ENCODE measurements at places on chromosomes 1 and 21.

GRCh38 chr1:12251442-12251841, 21.6 kb downstream of the VPS13D start:
- DNase-seq: no peak

DNA sequence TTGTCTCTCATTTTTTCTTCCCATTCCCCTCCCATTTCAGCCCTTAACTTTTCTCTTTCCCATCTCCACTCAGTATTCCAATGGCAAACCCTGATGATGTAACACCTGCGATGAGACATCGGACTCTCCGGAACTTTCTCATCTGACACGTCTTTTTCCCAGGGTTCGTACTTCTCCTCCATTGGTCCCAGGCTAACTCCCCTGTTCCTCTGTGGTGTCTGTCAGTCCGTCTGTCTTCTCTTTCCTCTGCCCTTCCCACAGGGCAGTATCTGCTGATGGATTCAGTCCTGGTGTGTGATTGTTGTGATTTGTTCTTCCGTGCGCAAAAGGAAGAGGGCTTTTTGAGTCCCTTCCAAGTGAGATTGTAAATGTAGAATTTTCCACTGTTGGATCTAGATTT, 27.7 kb downstream of the VANGL2 start:
- no peak for DNase-seq

DNA sequence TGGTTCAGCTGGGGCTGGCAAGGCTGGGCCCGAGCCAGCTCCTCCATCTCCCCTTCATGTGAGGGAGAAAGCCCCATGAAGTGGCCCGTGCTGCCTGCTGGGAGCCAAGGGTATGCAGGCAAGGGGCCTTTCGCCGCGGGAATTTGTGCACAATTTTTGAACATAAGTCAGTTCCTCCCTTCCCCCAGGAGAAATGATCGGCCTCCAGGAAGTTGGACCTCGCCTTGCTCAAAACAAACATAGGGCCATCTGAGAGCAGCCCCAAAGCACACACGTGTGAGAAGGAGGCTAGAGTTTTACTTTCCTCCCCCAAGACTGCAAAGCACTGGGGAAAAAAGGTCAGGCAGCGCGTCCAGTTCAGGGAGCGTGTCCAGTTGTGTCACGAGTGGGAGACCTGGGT, 64.7 kb downstream of the PRDM16 start:
- no peak for DNase-seq

DNA sequence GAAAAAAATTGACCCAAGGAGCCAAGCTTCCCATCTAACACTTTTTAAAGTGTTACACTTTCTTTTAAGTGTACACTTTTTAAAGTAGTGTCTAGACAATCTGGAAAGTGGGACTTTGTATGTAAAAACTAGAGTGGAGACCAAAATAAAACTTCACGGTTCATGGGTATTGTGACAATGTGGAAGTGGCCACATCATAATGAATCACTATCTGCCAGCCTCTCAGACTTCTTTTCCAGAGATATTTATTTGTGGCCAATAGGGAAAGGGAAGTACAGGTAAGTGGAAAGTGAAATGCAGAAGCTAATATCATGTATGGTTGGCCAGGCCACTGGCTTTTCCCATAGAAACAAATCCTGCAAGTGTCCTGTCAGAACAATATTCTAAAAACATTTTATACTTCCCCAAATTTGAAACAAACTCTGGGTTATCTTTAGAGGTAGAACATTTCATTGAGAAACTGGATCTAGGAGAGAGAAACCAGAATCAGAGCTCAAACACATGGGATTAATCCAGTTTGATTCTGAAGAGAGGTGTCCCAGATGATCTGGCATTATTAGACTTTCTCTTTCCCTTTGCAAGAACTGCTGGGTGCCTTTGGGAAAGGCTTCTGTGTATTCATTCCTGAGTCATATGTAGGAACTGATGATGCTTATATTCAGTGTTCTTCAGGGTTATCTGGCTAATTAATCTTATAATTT, 2.0 kb downstream of the TNFSF18 start:
- DNase-seq: no peak

DNA sequence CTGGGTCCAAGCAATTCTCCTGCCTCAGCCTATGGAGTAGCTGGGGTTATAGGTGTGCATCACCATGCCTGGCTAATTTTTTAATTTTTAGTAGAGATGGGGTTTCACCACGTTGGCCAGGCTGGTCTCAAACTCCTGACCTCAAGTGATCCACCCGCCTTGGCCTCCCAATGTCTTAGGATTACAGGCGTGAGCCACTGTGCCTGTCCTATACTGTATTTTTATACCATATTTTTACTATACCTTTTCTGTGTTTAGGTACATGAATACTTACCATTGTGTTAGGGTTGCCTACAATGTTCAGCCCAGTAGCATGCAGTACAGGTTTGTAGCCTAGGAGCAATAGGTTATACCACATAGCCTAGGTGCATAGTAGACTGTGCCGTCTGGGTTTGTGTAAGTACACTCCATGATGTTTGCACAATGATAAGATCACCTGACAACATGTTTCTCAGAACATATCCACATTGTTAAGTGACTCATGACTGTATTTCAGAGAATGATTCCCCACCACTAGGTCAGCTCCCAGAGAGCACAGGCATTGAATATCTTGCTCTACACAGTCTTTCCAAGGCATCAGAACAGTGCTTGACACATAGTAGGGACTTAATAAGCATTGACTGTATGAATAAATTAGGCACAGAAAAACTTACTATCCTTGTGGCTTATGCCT, 6.0 kb upstream of the CITED4 start:
- DNase-seq: no peak

- no peak for DNase-seq
Measured at GRCh38 chr1:47561523-47562007, 123.7 kb downstream of the FOXD2 start.
